ENCODE measurements at places on chromosomes 4 and X.

DNA sequence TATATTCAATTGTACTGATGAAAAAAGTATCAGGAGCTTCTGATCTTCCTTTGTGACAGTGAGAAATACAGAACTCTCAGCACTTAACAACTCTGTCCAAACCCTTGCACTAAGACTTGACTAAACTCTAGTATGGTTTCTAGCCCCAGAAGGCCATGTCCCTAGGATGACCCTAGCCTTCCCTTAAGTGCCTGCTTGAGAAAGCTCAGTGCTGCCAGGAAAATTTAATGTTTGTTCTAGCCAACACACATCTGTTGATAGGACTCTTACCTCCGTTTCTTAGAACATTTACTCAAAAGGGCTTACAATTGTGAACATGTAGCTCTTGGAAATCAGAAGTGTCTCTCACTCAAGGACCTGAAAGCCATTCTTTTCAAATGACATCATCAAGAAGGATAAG, 1055.2 kb upstream of the FTHL17 start:
- DNase-seq: no peak

GRCh38 chrX:143648705-143649104, 12.8 kb upstream of the SLITRK4 start:
- no peak for DNase-seq

- no peak for DNase-seq
Measured at GRCh38 chrX:148417934-148418333, 82.5 kb upstream of the AFF2 start.

- no peak for DNase-seq
Measured at GRCh38 chr4:43993196-43993902, 455.3 kb downstream of the KCTD8 start.

GRCh38 chr4:149095811-149096210, 653.6 kb upstream of the NR3C2 start:
- DNase-seq: peak; percentile 7

GRCh38 chr4:83603129-83603528, 67.2 kb downstream of the GPAT3 start:
- DNase-seq: no peak

GRCh38 chr4:72377491-72378194, 191.4 kb downstream of the ADAMTS3 start:
- peak; percentile 55 for DNase-seq

DNA sequence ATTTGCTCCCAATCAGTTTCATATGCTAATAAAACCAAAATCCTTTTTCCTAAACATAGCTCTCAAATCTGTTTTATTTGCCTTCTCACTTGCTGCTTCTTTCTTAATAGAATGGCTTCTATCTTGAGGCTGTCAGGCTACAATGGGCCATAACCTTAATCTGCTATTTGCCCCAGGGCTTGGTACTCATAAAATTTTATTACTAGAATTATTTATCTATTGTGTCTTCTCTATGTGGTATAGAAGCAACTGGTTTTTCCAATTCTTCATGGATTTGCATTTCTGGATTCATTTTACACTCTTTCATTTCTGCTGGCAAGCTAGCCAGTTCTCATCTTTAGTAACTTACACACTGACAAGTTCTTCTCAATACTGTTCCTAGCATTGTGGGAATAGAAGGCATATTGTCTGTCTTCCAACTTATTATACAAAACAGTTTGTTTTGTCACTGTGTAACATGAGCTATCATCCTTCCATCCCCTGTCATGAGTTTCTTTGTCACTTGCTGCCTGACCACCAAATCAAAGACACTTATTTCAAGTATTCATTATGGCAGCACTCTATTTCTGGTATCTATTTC, 96.6 kb upstream of the KCNIP4 start:
- DNase-seq: no peak

- DNase-seq: peak; percentile 21
Measured at GRCh38 chr4:150104404-150105027, 26.3 kb downstream of the DCLK2 start.

DNA sequence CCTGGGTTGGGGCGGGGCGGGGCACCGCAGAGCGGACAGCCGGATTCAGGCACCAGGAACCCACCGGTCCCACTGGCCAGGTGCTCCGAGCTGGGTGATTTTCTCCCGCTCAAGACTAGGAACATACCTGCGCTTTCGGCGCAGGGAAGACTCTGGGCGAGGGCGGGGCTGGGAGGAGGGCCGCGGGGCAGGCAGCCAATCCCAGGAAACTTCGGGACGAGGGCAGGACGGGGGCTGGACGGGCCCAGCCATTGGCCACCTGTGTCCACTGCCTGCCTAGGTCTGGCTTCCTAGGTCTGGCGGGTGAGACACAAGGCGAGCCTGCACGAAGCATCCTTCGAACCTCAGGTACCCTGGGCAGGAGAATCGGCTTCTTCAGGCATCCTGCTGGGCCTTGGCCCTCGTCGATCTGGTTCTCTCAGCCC, 274 bp upstream of the ERVMER34-1 start:
- peak; percentile 26 for DNase-seq

- no peak for DNase-seq
Measured at GRCh38 chrX:44569122-44569521, 26.5 kb upstream of the FUNDC1 start.

DNA sequence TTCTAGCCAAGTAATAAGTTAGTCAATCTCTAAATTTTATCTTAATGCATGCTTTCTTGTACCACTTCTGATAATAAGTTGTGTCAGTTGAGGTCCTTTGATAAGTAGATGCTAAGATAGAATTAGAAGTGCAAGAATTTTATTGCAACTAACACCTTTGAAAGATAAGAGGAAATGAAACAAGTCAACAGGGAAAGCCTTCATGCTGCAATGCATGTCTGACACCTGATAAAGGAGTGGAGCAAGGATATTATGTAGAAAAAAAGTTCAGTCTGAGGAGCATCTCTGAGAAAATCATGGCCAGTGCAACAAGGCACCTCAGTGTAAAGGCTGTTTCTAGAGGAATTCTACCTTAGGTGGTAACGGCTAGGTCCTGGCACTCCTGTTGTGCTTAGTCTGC, 210.7 kb upstream of the PPP1R2C start:
- DNase-seq: no peak

DNA sequence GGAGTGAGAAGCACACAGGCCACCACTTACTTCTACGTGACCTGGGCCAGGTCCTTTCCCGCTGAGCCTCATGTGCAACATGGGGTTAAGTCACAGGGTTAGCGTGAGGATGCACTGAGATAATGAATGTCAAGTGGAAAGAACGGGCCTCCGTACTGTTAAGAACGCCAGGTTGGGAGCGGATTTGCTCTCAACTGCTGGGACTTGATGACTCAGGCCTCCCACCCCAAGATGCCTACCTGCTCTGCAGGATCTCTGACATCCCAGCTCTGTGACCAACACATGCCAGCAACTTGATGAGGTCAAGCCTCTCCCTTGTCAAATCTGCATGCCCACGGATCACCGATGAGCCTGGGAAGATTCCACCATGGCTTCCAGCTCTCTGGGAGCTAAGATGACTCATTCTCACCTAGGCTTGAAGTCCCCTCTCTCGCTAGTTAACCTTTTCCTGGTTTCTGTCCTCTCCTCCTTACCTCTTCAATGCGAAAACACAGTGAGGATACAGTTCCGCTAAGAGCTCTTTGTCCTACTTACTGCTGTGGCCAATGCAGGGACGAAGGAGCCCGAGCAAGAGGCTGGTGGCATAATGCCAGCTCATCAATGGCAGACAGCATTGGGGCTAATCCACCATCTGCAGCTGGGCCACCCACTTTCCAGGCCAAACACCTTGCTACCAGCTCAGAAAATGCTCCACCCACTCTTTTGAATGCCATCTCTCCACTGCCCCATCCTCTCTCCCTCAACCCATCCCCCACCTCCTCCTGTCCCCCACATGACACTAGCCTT, 67.6 kb downstream of the PJA1 start:
- DNase-seq: no peak

GRCh38 chrX:97399400-97399799, 515.7 kb downstream of the RPA4 start:
- peak; percentile 59 for DNase-seq

DNA sequence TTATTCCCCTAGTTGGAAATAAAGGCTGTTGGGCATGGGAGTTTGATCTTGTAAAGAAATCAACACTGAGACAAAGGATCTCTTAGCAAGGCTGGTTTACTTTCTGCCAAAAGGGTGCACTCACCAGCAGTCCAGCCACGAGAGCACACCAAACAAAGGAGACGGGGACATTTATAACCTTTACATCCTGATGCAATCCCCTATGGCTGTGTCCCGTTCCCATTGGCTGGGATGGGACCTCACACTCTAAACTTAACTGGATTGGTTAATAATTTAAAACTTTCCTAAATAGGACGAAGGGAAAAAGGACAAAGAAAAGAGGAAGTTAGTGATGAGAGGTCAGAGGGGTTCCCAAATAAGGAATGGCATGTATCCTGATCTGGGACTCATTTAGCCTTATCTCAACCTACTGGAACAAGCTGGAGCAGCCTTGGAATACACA, 17.9 kb downstream of the METAP1 start:
- DNase-seq: peak; percentile 39

- DNase-seq: peak; percentile 66
Measured at GRCh38 chr4:109046471-109047201, 255.8 kb downstream of the COL25A1 start.

GRCh38 chr4:176584031-176584606, 208.6 kb downstream of the VEGFC start:
- no peak for DNase-seq

DNA sequence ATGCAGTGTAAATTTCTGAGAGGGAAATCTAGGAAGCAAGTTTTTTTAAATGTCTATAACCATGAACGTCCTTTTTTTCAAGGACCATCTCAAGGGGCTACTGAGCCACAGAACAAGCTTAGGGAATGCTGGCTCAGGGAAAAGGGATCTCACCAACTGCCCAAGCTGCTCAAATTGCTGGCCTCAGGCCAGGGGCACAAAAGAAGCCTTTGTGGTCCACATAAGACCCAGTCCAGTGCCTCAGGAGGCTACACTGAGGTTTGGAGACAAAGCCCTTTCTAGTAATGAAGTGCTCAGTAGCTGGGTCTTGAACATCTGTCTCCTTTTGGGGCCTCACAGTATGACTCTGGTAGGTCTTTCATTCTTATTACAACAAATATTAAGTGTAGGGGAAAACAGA, 305.5 kb downstream of the RAB28 start:
- DNase-seq: no peak

DNA sequence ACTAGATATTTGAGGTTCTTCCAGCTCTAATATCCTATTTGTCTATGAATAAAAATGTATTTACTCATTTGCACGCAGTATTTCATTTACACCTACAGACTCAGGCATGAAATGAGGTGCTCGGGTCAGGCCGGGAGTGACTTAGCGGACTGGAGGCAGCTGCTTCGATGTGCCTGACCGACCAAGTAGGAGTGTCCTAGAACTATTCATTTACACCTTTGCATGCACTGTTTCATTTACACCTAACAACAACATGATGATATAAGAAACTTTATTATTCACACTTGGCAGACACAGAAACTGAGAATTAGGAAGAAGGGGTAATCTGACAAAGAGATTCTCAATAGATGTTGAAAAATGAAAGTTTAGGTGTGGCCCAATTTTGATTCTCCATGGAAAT, 28.7 kb upstream of the FAT1 start:
- DNase-seq: no peak

GRCh38 chr4:78926826-78927225, 12.4 kb downstream of the PAQR3 start:
- DNase-seq: no peak

DNA sequence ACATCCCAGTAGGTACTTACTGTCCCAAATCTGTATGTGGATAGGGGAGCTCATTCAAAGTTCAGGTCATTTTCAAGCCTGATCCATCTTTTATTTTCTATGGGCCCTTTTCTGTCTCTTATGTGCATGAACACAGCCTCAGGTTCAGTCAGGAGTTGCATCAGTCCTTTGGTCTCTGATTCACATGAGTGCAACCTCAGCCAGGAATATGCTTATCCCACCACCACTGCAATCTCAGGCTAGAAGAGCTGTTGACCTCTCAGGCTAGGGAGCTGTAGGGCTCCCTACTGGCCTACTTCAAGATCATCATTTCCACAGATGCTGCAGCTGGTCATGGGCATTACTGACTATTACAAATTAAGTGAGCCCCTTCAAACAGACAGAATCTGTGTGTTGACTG, 27.2 kb downstream of the AASDH start:
- DNase-seq: peak; percentile 13

DNA sequence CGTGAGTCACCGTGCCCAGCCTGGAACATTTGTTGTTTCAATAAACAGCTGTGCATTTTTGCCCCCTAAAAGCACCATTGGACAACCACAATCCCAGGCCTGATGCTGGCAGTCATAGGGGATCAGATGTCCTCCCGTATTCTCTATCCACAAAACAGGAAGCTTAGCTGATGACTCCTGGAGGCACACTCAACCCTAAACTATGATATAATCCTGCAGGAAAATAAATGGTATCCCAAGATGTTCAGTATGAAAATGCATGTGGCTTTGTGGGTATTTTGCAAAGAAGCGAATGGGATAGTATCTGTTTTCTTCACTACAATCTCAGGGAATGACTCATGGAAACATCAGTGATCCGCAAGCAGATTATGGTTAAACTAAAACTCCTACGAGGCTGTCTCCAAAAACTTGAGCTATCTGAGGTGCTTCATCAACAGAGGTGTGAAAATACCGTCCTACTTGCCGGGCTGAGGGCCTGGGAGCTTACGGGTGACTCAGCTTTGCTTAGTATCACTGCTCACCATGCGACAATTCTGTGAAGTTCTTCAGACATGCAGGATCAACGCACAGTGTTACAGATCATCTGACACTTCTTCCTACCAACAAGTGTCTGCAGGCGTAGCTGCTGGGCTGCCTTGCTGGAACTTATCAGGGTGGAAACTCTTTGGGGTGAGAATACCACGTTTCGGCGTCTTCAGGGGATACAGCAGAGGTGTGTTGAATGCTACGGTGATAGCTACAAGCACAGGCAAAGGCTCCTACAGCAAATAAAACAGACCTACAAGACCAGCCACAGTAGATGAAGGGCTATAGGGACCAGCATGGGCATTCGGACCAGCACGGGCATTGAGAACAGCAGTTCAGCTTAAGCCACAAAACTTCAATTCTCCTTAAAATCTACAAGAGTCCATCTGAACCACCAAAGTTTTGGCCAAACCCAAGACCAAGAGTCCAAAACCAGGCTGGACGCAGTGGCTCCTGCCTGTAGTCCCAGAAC, 148.5 kb downstream of the DHRSX start:
- peak; percentile 69 for DNase-seq

- no peak for DNase-seq
Measured at GRCh38 chr4:80139671-80140070, 57.6 kb upstream of the PRDM8 start.

- no peak for DNase-seq
Measured at GRCh38 chrX:55109306-55109705, 20.5 kb downstream of the PAGE2 start.

- no peak for DNase-seq
Measured at GRCh38 chr4:148574911-148575310, 132.7 kb upstream of the NR3C2 start.
